ENCODE measurements at places on chromosomes 5 and 9.

DNA sequence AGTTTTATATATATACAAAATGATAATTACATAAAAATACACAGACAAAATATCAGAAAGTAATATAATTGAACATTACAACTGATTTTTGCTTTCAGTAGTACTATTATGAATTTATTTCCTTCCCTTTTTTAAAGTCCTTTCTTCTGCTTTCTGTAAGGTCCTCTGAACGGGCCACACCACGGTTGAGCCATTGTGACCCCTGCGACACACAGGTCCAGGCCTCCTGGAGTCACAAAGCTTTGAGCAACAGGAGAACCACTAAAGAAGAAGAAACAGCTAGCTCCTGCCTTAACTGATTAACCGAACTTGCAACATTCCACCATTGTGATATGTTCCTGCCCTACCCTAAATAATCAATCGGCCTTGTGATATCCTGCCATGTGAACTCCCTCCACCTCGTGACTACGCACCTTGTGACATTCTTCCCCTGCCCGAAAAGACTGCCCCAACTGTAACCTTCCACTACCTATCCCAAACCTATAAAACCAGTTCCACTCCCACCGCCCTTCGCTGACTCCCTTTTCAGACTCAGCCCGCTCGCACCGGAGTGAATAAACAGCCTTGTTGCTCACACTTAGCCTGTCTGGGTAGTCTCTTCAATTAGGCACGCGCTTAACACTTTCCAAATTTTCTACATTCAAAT is 375.0 kb upstream of the RFX3 start:
- no peak for DNase-seq

GRCh38 chr9:31590091-31590490 is 794.4 kb upstream of the ACO1 start:
- DNase-seq: no peak

- DNase-seq: no peak
Observed at GRCh38 chr5:139167952-139168720, 30.0 kb downstream of the SIL1 start.

DNA sequence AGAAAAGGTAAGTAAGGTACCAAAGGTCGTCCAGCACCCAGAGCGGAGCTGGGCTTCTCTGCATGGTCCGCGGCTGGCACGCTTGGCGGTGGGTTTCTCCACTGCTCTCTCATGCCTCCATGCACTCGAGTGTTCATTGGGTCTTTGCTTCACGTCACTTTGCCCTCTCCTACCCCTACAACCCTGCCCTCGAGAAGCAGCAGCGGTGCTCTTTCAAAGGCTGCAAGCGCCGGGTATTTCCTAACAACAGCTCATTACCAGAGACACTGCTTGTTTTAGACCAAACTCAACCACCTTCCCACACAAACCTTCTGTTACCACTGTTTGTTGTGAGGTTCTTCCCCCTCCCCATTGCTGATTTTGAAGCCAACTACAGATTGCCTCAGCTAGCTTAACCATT is 21.5 kb upstream of the ZBTB34 start:
- no peak for DNase-seq

GRCh38 chr5:160919626-160920025 is 67.6 kb upstream of the ATP10B start:
- no peak for DNase-seq

- DNase-seq: no peak
Observed at GRCh38 chr5:32810804-32811203, 99.7 kb downstream of the NPR3 start.

DNA sequence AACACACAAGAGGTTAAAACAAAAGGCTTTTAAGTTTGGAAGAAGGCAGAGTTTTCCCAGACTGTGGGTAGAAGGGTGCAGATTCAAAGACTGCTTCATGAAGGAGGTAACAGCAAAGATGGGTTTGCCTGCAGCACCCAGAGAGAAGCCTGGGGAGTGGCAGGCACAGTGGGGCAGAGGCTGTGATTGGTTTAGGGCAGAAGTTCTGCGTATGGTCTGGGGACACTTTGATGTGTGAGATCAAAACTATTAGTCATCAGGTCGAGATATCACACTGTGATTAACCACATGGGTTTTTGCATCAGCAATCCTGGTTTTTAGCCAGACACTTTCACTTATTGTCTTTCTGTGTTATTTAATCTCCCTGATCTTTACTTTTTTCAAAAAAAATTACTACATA is 188.8 kb upstream of the GLRA1 start:
- DNase-seq: peak; percentile 18

DNA sequence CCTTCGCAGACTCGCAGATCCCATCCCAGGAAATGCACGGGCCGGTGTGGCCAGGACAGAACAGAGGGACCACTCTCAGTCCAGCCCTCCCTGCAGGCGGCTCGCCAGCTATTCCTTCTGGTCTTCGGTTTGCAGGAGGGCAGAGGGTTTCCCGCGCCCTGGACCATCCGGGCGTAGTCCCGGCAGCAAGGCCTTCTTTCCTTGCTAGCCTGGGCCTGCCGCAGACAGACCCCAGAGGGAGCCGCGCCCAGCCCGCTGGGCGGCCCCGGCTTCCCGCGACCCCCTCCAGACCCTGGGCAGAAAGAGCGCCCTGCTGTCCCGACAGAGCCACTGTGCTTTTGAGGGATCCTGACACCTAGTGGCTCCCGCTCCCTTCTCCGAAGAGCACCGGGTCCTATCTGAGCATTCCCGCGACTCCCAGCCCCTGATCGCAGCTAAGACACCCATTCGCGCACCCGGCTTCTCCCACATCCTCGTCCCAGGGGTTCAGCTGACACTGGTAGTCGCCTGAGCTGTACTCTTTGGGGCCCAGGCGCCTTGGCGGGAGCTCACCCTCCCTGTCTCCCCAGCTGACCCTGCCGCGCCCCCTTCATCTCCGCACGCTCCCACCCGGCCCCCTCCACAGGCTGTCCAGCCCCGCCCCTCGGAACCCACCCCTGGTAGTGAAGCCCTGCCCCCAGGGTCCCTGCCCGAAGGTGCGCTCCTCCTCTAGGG is 1.1 kb downstream of the CFAP90 start:
- no peak for DNase-seq

DNA sequence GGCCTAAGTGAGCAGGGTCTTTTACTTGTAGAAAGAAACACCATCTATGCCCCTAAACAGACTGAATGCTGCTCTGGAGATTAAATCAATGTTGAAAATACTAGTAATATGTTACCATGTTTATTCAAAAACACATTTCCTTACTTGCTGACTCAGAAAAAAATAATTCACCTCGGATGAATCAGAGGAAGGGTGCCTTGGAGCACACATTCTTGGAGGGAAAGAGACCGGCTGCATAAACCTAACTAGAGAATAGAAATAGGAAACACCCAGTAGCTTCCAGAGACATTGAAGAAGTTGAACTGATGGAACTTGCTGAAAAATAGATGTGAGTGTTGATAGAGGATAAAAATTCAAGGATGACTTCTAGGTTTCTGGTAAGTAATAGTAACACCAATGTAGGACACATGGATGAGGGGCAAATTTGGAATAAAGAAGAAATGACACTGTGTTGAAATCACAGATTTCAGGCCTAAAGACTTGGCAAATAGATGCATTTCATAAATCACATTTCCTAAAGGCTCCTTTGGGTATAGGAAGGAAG is 76.9 kb upstream of the MINAR2 start:
- no peak for DNase-seq

GRCh38 chr9:92035146-92035545 is 80.1 kb downstream of the SPTLC1 start:
- no peak for DNase-seq

DNA sequence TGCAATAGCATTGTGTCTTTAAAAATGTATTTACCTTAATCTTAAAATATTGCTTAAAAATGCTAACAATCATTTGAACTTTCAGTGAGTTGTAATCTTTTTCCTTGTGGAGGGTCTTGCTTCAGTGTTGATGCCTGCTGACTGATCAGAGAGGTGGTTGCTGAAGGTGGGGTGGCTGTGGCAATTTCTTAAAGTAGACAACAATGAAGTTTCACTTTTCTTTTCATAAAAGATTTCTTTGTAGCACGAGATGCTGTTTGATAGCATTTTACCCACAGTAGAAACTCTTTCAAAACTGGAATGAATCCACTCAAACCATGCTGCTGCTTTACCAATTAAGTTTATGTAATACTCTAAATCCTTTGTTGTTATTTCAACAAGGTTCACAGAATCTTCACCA is 50.8 kb downstream of the NR3C1 start:
- no peak for DNase-seq

DNA sequence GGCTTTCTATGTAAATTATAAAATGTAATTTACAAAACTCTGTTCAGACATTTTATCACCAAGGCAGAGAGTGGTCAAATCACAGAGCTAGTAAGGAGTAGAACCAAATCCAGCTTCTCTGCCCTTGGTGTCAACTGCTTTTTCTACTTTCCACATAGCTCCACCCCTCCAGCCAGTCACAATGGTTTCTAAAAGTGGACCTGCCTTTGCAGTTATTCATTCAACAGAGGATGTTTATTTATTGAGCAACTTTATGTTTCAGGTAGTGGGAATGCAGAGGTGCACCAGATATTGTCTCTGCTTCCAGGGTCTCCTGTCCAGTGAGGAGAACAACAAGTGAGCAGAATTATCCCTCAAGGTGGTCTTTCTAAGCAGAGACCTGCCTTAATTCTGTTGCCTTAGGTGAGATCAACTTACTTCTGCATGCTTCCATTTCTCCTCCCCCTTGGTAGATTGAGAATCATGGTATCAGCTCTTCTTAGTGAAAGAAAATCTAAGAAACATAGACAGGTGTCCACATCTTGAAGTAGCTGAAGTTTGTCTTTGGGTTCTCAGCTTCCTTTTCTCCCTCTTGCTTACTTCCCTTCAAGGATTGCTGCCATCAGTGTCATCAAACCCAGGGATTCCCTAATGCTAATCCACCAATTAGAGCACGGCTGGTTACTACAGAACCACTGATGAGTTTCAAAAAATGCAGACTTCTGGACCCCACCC is 17.2 kb upstream of the PDCD1LG2 start:
- DNase-seq: no peak

DNA sequence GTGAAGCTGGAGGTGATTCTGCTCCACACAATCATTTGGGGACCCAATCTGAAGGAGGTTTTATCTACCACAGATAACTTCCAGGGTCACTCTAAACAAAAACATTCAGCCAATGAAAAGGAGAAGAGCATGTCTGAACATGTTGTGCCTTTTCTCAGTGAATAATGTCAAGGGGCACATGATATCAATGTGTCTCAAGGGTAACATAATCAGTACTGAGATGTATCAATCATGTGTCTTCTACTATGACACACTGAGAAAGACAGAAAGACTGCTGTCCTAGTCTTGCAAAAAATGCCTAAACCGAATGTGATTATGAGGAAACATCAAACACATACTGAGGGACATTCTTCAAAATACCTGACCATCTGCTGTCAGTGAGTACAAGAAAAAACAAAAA is 25.4 kb upstream of the RASA1 start:
- DNase-seq: no peak

GRCh38 chr5:35974570-35974969 is 16.6 kb downstream of the UGT3A1 start:
- no peak for DNase-seq

DNA sequence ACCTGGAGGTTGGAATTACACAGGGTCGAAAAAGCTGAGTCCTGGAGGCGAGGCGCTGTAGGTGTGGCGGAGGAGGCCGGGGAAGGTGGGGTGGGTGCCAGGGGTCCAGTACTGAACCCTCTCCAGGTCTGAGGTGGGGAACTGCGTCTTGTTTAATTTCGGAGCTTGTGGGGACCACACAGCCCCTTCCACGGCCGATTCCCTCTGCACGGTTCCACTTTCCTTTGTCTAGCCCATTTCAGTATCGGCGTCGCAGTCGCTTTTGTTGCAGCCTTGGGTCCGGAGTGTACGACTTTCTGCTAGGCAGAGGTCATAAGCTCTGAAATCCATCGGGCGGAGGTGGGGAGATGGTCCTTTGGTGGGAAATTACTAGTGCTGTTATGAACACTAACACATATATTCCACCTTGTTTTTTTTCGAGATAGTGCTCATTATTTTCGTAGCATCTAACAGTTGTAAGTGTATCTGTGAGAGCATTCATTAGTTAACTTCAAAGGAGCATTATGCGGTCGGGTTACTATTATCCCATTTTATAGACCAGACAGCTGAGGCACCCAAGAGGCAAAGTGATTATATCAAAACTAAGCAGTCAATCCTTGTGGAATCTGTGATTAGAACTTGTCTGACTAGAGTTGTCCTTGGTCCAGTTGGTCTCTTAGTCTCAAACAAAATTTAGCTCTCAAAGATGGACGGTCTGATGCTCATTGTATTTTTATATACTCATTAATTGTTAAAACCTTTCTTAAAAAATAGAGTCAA is 737 bp downstream of the RNF180 start:
- DNase-seq: no peak

DNA sequence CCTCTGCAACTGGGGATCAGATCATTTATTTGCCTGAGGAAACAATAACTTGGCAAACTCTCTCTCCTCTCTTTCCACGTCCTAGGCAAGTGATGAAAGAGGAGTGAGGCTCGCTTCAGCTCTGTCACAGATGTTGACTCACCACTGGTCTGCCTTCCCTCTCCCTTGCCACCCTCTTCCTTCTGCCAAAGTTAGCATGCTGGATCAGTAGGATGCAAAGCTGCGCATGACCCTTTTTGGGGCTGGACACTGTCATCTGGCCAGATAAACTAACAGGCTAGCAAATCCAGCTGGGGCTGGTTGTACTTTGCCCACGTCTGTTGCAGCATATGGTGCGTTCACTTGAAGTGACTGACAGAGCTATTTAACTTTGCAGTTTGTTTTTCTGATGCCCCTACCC is 36.2 kb upstream of the SMARCA2 start:
- no peak for DNase-seq

DNA sequence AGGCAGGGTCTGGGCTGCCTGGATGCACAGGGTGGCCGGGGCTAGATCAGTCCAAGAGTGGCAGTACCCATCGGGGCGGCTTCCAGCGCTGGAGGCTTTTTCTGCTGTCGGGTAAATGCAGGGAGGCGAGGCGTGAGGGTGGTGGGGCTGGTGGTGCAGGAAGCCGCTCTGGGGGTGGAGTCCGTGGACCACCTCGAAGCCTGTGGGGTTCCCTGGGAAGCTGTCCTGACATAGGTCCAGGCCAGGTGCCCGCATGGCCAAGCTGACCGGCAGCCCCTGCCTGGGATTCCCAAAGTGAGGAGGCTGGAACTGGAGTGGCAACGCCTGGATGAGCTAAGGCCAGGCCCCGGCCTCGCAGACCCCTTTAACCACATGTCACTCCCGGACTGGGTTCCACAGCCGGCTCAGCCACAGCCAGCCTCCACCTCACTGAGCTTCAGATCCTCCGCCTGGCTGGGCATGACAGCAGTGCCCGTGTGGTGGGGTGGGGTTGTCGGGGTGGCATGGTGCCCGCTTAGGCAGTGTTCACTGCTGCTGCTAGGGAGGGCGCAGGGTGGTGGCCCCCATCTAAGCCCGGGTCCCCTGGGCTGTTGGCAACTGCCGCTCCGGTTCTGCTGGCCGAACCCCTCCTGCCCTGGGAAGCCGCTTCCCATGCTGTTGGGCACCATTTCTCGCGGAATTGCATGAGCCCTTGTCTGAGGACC is 1.4 kb upstream of the QRFP start:
- DNase-seq: no peak

- no peak for DNase-seq
Observed at GRCh38 chr5:107815109-107815508, 144.4 kb upstream of the EFNA5 start.

- DNase-seq: no peak
Observed at GRCh38 chr5:137129886-137130680, 369.0 kb downstream of the SPOCK1 start.

GRCh38 chr5:126965061-126965475 is 65.3 kb downstream of the MARCHF3 start:
- no peak for DNase-seq

Data from stimulated activated CD8-positive, alpha-beta memory T cell treated with anti-CD3 and anti-CD28 coated beads, Interleukin-2, amount 100 ng/mL, for 48 hours (primary cell).